M059J (cell line): ENCODE measurements at places on chromosomes 7 and 10.
A peak's percentile ranks its signal among the peaks of the same experiment; 100 is the strongest.

DNA sequence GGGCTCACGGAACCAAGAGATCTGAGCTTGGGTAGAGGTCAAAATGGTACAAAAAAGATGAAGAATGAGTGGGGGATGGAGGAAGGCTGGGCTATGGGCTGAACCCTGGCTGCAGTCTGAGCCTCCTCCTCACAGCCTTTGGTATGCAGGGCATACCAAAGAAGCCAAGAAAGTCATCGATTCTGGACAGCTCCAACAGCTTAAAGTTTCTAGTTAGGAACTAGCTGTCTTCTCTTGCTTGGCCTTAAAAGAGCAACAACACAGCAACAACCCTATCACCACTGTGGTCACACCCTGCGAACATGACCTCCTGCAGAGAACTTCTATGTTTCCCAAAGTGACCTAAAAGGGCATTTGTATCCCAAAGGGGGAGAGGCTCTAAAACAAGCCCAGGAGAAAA lies 126.1 kb upstream of the EFCAB10 start:
- no peak for DNase-seq

GRCh38 chr10:8054494-8055407 lies at the start of gene GATA3:
TSS of gene GATA3 (plus strand) at chr10:8054688. CDS start at chr10:8055656, 968 bp downstream.
- peak; percentile 81 for DNase-seq

GRCh38 chr7:105691680-105692564 lies 110.6 kb upstream of the EFCAB10 start:
- peak; percentile 82 for DNase-seq

DNA sequence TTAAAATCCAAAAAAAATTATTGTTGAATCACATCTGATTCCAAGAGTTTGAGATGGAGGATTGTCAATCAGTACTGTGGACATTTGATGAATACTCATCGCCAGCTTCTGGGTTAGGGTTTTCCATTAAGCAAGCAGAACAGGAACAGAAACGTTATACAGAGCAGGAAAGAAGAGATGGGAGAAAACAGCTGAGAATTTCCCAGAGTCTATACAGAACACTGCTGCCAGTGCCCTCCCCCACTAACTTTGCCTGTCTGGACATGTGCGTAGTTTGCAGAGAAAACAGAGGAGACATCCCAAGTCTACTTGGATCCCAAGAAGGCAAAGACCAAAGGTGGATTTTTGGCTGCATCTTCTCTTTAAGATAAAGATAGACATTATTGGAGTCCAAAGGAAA lies 19.0 kb downstream of the C10orf90 start:
- DNase-seq, result no peak

- DNase-seq, result no peak
Observed at GRCh38 chr7:108947526-108947925, 377.9 kb downstream of the DNAJB9 start.

DNA sequence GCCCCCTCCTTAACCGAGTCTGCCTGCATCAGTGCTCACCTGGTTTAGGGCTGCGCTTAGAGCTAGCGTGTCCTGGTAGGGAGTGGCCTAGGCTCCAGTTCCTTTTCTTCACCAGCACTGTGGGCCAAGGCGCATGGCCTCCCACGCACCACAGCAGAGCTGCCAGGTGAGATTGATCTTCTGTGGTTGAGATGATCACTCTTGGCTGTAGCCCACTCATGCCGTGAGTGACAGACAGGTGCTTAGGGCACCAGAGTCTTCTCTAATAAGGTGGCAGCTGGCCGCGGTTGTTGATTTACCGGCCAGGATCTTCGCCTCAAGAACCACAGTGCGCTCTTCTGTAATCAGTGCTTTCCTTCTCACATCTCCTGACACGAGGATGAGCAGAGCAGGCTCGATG lies 157.2 kb upstream of the INSYN2A start:
- no peak for DNase-seq

- DNase-seq, result no peak
Observed at GRCh38 chr10:6565588-6565987, 14.5 kb downstream of the PRKCQ start.

DNA sequence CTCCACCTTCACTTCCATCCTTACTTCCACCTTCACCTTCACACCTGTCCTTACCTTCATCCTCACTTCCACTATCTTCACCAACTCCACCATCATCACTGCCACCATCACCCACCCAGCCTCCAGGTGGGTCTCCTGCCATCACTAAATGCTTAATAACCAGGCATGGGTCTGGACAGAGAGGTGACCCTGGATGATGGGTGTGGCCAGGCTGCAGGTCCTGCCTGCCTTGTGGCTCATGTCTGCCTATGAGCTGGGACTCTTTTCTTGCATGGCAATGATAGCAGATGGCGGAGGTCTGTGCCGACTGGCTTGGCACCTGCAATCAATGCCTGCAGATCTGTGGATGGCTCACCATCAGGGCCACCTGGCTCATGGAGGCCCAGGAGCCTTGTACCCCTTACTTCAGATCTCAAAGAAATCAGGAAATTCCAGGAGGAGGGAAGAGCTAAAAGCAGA lies 60.1 kb upstream of the ELN start:
- DNase-seq, result no peak

- DNase-seq, result no peak
Observed at GRCh38 chr7:134483296-134483695, 24.4 kb upstream of the AKR1B1 start.

GRCh38 chr10:122640921-122641320 lies 58.7 kb downstream of the C10orf120 start:
- DNase-seq, result no peak

DNA sequence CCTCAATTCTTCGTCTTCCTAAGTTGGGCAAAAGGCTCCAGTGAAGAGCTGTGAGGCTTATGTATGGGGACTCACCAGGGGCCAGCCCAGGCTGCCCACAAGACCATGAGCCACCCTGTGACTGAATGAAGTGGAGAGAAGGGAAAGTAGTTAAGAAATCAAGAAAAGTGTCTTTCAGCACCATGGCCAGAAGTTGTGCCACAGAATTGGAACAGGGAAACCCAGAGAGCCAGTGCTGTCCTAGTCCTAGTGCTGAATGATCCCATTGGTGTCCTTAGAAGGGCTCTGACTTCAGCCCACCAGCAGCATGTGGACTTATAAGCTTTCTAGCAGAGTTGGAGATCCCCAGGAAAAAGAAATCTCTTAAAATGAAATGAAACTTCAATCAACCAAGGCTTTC lies 37.0 kb upstream of the CCSER2 start:
- DNase-seq, result peak; percentile 59

- no peak for DNase-seq
Observed at GRCh38 chr7:49821181-49821580, 47.7 kb downstream of the VWC2 start.

- no peak for DNase-seq
Observed at GRCh38 chr7:151384776-151385625, 24.8 kb downstream of the WDR86 start.

GRCh38 chr7:11714205-11714604 lies 117.8 kb downstream of the THSD7A start:
- no peak for DNase-seq

GRCh38 chr10:63477927-63478326 lies 12.2 kb upstream of the JMJD1C start:
- no peak for DNase-seq

DNA sequence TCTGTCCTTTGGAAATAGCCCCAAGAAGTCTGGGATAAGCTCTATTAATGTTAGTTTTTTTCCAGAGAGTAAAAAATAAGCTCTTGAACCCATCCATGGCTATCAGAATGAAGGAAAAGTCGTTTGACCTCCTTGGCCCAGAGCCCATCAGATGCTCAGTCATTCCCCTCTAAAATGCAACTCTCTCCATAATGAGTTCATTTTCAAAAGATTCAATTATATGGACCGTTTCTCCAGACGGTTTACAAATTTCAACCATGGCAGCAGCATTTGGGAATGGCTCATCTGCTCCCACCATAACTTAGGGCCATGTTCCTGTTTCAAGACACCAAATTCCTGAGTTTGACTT lies 220.0 kb downstream of the PTPRN2 start:
- DNase-seq, result no peak

DNA sequence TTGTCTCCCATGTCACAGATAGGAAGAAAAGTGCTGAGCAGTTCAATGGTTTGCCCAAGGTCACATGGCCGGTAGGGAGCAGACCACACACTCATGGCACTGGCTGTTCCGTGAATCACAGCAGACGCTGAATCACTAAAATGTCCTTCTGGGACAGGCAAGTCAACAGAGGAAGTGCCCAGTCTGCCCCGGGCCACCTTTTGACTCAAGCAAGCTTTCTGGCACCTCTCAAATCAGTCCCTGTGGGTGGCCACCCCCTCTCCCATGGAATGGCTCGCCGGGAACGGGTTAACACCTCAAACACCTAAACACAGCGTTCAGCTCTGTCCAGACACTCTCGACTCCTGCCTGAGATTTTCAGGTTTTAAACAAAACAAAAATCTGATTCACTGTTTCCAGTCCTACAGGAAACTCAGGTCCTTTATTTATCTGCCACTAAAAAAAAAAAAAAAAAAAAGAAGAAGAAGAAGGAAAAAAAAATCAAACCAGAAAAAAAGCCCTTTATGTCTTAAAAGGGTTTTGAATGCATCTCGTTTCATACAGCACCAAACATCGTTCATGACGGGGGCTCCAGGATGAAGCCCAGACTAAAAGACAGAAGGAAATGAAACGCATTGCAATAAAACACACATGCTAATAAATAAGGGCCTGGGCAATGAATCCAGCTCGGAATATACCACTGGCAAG lies 15.5 kb downstream of the CARD11 start:
- peak; percentile 89 for DNase-seq

DNA sequence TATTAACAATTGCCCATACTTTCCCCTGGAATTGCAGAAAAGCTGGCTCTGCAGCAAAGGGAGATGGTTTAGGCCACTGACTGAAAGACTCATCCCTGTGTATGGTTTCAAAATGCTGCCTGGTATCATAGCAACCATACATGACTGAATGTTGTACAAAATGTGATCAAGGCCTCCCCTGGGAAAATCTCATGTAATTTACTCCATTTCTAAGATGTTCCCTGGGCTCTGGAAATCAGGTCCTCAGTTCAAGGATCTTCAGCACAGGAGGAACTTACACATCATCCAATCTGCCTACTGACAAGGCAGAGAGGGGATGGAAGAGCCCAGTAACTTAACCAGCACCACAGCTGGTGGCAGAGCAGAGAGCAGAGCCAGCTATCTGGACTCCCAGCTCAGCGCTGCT lies 111.8 kb downstream of the JAZF1 start:
- peak; percentile 74 for DNase-seq

DNA sequence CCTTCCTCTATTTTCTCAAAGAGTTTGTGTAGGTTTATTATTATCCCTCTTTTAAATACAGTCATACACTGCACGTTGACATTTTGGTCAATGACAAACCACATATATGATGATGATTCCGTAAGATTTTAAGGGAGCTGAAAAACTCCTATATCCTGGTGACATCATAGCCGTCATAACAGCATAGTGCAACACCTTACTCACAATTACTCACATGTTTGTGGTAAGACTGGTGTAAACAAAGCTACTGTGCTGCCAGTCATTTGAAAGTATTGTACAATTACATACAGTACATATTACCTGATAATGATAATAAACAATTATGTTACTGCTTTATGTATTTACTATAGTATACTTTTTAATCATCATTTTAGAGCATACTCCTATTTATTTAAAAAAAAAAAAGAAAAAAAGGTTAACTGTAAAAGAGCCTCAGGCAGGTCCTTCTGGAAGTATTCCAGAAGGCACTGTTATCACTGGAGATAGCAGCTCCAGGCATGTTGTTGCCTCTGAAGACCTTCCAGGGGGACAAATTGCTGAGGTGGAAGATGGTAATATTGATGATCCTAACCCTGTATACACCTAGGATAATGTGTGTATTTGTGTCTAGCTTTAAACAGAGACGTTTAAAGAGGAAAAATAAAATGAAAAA lies 123.3 kb upstream of the CDK1 start:
- peak; percentile 72 for DNase-seq

GRCh38 chr7:82945056-82945455 lies 217.6 kb downstream of the PCLO start:
- DNase-seq, result no peak

DNA sequence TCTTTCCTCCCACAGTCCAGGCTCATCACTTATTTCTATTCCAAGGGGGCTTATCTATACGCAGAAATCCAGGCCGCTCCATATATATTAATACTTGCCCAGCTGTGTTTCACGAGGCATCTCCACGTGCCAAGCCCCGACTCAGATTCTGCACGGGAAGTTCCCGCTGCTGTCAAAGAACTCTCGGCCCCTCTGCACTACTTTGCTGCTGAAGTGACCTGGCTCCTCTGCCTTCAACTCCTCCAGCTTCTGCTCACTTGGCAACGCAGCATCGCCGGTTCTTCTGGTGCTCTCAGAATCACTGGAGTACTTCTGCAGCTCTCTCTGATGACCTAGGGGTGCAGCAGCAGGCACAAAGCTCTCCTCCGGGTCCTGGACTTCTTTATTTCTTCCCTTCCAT lies 9.7 kb upstream of the CHST12 start:
- DNase-seq, result no peak

DNA sequence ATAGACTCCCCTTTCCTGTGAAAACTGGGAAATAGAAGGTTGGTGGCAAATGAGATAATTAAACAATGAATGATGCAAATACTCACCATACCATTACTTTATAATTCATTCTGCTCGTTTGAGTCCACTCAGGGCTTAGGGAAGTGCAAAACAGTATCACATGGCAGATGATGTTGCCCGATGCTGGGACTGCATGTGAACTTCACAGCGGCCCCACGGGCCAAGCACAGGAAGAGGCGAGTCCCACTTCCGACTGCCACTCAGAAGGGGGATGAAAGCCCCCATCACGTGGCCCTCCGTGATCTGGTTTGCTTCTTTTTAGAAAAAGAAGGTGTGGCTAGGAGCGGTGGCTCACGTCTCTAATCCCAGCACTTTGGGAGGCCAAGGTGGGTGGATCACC lies 71.5 kb downstream of the PRPF18 start:
- no peak for DNase-seq

DNA sequence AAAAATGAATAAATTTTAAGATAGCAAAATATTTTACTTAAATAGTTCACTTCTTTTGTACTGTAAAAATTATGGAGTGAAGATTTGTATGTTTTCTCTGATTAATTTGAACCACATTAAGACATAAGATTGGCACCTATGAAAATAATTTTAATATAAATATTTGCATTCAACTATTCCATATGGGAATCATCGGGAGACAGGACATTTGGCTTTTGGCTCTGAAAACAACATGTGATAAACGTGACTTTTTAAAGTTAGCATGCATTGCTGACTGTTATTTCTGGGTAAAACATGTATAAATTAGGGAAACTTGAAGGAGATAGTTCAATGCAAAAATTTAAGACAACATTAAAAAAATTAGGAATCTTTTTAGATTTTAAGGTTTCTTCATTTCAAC lies 117.2 kb downstream of the SEMA3E start:
- DNase-seq, result no peak

DNA sequence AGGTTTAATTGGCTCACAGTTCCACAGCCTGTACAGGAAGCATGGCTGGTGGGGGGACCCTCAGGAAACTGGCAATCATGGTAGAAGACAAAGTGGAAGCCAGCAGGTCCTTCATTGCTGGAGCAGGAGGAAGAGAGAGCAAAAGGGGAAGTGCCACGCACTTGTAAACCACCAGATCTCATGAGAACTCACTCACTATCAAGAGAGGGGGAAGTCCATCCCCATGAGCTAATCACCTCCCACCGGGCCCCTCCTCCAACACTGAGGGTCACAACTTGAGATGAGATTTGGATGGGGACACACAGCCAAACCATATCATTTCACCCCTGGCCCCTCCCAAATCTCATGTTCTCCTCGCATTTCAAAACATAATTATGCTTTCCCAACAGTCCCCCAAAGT lies 171.9 kb upstream of the CACNA2D1 start:
- no peak for DNase-seq
